ENCODE measurements at places on chromosomes 3 and 15. TPM values are rescaled to one million over a fixed set of nuclear protein-coding genes. Genes with fewer than 3 reads are reported as not detected.

The TGM4 gene
- not detected for polyA plus RNA-seq

The CIAO2A gene
- 42.0 TPM for polyA plus RNA-seq

The MASP1 gene
- polyA plus RNA-seq: 0.31 TPM

The TMC3 gene
- not detected for polyA plus RNA-seq

The MAP6D1 gene
- 2.7 TPM for polyA plus RNA-seq

The MESP2 gene
- polyA plus RNA-seq: not detected

The LRRIQ4 gene
- polyA plus RNA-seq: not detected

The USP50 gene
- not detected for polyA plus RNA-seq

The ALDH1A3 gene
- polyA plus RNA-seq: 9.0 TPM

The SMCO1 gene
- polyA plus RNA-seq: not detected

The MYO9A gene
- 1.8 TPM for polyA plus RNA-seq

The KCNMB3 gene
- polyA plus RNA-seq: 4.3 TPM

The NAALADL2 gene
- polyA plus RNA-seq: 0.76 TPM

The MST1 gene
- 150 TPM for polyA plus RNA-seq

The HESX1 gene
- polyA plus RNA-seq: 1.4 TPM

The CD96 gene
- 0.30 TPM for polyA plus RNA-seq

The DPPA2 gene
- not detected for polyA plus RNA-seq

The CLRN1 gene
- polyA plus RNA-seq: not detected

The TLR9 gene
- 0.05 TPM for polyA plus RNA-seq

The ABHD17C gene
- polyA plus RNA-seq: 2.0 TPM

The UCN2 gene
- polyA plus RNA-seq: 0.19 TPM

The C3orf70 gene
- polyA plus RNA-seq: 0.45 TPM

The SLC12A1 gene
- 0.05 TPM for polyA plus RNA-seq

The KCNAB1 gene
- polyA plus RNA-seq: 4.9 TPM

The GNAT1 gene
- polyA plus RNA-seq: not detected

The HSPBAP1 gene
- polyA plus RNA-seq: 11.1 TPM

The LRRN1 gene
- 1.7 TPM for polyA plus RNA-seq

The RGMA gene
- polyA plus RNA-seq: 6.3 TPM

The SLC35G2 gene
- polyA plus RNA-seq: 8.9 TPM

The SCN10A gene
- polyA plus RNA-seq: not detected

The SPATA12 gene
- polyA plus RNA-seq: not detected

The SELENOK gene
- polyA plus RNA-seq: 63.6 TPM

The SCAANT1 gene
- polyA plus RNA-seq: not detected

The NPTN gene
- polyA plus RNA-seq: 61.9 TPM

The PLXNB1 gene
- polyA plus RNA-seq: 286 TPM

The GOLGA8T gene
- polyA plus RNA-seq: 0.21 TPM

The UPK1B gene
- polyA plus RNA-seq: 3.7 TPM

The CYP19A1 gene
- 0.15 TPM for polyA plus RNA-seq

The STRIT1 gene
- polyA plus RNA-seq: 0.73 TPM

The C15orf62 gene
- polyA plus RNA-seq: 0.16 TPM

The GOLGA6A gene
- not detected for polyA plus RNA-seq

The SLC15A2 gene
- 1.9 TPM for polyA plus RNA-seq

The CFAP100 gene
- polyA plus RNA-seq: not detected

The CMSS1 gene
- 15.0 TPM for polyA plus RNA-seq

The PLCB2 gene
- 5.3 TPM for polyA plus RNA-seq

The LAMB2 gene
- polyA plus RNA-seq: 438 TPM
